ENCODE measurements at places on chromosomes 12 and 14.

DNA sequence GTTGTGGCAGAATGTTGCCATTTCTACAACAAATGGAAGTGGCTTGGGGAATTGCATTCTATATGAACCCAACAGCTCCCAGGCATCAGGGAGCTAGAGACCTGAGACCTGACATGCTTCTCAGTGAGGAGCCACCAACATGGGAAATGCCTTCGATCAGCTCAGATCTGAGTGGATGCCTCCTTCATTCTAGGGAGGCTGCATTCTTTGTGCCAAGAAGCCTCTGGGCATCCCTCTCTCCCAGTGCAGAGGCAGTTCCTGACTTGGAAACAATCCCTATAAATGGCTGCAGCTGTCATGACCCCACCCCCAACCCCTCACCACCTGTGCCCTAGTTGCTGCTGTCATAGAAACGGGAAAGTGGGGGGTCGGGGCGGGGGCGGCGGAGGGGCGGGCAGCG lies 196.3 kb downstream of the PPM1H start:
- DNase-seq = no peak

GRCh38 chr12:16586350-16587109 lies 19.4 kb downstream of the LMO3 start:
- DNase-seq = no peak

DNA sequence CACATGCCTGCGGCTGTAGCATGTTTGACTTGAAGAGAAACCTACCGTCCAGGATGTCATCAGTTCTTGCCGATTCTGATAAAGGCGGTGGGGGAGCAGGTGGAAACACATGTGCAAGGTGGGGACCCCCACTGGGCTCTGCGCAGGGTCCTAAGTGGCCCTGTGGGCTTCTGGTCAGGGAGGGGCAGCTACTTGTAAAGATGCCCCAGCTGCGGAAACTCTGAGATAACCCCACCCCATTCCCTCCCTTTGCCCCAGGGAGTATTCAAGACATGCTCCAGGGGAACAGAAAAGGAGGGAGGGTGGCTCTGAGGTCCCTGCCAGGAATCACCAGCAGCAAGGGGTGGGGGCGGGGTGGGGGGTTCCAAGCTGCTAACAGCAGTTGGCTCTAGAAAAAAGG lies 67.6 kb downstream of the PIWIL1 start:
- DNase-seq = no peak

GRCh38 chr14:50622978-50623377 lies 45.1 kb downstream of the SAV1 start:
- no peak for DNase-seq

DNA sequence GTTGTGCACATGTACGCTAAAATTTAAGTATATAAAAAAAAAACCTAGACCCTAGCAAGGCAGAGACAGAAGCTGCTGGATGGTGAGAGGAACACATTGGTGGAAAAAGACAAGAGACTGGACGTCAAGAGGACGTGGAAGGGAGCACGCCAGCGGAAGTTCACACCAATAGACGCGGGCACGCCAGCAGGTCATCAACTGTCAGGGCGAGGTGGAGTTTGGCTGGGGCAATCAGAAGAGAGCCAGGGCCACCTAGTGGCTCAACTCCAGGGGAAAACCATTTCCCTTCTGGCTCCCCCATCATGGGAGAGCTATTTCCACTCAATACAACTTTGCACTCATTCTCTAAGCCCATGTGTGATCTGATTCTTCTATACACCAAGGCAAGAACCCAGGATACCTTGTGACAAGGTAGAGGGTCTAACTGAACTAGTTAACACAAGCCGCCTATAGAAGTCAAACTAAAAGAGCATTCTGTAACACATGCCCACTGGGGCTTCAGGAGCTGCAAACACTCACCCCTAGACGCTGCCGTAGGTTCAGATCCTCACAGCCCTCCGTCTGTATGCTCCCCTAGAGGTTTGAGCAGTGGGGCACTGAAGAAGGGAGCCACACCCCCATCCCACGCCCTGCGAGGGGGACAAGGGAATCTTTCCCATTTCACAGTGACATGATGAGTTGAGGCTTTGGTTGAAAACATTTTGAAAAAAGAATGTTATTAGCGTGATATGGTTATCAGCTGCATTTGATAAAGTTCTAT lies 702.7 kb downstream of the TMTC2 start:
- DNase-seq = no peak

Data from SW480 (cell line).